Ecto neural progenitor cell (in vitro differentiated cells): ENCODE measurements at places on chromosomes 13 and 19.

GRCh38 chr13:41603917-41604316 is 146.6 kb downstream of the RGCC start:
- DNase-seq: no peak

DNA sequence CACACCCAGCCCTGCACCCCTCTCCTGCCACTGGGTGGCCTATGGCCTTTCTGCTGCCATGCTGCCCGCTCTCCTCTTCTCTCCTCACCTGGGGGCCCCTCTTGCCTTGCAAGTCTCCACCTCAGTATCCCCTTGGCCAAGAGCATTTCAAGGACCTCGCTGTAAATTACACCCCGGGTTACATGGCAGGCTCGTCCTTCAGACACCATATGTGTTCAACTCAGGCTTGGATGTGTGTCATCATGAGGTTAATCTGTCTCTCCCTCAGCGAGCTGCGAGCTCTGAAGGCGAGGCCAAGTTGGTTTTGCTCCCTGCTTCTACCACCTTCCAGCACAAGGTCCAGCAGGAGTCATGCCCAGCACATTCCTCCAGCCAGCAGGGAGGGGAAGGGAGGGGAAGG is 74.8 kb upstream of the TM9SF2 start:
- DNase-seq: no peak

DNA sequence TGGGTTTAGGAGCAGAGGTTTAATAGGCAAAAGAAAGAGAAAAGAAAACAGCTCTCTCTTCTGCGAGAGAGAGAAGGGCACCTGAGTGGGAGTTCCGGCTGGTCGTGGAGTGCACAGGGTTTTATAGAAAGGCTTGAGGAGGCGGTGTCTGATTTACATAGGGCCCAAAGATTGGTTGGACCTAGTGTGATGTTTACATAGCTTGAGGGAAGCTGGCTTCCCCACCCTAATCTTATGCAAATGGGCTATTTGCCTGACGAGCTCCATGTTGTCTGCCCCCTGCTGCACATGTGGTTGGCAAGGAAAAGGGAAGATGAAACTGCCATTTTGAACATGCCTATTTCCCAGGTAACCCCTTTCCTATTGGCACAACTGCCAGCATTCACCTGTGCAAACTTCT is 21.5 kb upstream of the MEDAG start:
- DNase-seq: no peak

- peak; percentile 36 for DNase-seq
These were observed 78.0 kb downstream of the ATP11A start for GRCh38 chr13:112767506-112768471.

- no peak for DNase-seq
These were observed 1.3 kb downstream of the ZNF749 start for GRCh38 chr19:57436417-57436816.

GRCh38 chr13:47639738-47640447 is 361.2 kb downstream of the SUCLA2 start:
- no peak for DNase-seq

GRCh38 chr13:25478186-25478585 is 106.4 kb downstream of the ATP8A2 start:
- DNase-seq: no peak

DNA sequence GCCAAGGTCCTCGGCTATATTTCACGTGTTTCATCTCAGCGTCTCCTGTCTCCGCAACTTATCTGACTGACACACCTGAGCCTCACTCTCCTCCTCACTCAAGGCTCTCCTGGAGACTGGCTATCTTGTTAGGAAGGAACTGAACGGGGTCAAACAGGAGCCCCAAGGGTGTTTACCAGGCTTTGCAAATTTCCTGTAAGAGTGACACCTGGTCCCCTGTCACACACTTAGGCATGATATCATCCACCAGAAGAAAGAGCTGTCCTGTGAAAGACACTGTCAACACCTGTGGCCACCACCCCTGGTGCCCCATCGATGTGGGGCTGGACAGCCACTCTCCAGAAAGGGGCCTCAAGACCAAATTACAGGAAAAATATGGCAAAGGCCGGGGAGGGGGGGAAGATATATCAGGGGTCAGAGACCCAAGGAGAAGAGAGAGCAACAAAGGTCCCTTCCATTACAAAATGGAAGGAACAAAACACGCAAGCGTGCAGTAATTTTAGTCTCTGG is 2.9 kb downstream of the CD70 start:
- DNase-seq: no peak

- no peak for DNase-seq
These were observed 1.5 kb downstream of the GRK1 start for GRCh38 chr13:113668491-113668971.

DNA sequence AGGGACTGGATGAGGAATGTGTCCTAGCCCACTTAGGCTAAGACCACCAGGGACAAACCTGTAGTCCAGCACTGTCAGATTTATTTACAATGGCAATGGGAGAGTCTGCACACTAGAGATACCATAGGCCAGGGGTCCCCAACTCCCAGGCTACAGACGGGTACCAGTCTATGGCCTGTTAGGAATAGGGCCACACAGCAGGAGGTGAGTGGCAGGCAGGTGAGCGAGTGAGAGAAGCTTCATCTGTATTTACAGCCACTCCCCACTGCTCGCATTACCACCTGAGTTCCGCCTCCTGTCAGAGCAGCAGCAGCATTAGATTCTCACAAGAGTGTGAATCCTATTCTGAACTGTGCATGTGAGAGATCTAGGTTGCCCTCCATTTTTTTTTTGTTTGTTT is 2.4 kb downstream of the THAP8 start:
- no peak for DNase-seq

DNA sequence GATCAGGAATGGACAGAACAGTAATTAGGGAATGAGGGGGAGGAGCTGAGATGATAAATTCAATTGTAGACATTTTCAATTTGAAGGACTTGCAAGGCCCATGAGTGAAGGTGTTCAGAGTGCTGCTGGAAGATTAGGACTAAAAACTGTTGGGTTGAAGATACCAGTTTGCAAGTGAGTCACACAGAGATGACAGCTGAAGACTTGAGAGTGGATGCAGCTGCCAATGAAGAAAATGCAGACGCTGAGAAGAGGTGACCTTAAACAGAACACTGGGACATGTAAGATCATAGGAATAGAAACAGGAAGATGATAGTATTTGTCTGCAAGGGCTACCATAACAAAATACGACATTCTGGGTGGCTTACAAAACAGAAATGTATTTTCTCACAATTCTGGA is 1716.5 kb upstream of the SLC10A2 start:
- no peak for DNase-seq

DNA sequence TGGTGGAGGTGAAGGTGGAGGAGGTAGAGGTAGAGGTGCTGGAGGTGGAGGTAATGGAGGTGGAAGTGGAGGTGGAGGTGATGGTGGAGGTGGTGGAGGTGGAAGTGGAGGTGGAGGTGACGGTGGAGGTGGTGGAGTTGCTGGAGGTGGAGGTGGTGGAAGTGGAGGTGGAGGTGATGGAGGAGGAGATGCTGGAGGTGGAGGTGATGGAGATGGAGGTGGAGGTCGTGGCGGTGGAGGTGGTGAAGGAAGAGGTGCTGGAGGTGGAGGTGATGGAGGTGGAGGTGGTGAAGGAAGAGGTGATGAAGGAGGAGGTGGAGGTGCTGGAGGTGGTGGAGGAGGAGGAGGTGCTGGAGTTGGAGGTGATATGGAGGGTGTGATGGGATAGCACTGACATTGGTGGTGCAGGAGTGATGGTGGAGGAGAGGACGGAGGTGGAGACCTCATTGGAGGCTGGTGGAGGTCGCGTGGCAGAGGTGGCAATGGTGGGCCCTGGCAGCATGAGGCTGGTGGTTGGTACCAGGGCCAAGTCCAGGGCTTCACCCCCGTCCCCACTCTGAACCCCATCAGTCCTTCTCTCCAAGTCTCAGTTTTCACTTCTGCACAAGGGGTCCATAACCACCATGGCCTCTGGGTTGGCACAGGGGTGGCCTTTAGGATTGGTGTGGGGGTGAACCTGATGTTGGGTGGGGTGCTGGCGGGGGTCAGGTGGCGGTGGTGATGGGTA is 15.8 kb downstream of the ONECUT3 start:
- no peak for DNase-seq

- DNase-seq: no peak
These were observed 26.2 kb downstream of the CELF5 start for GRCh38 chr19:3250675-3251074.

DNA sequence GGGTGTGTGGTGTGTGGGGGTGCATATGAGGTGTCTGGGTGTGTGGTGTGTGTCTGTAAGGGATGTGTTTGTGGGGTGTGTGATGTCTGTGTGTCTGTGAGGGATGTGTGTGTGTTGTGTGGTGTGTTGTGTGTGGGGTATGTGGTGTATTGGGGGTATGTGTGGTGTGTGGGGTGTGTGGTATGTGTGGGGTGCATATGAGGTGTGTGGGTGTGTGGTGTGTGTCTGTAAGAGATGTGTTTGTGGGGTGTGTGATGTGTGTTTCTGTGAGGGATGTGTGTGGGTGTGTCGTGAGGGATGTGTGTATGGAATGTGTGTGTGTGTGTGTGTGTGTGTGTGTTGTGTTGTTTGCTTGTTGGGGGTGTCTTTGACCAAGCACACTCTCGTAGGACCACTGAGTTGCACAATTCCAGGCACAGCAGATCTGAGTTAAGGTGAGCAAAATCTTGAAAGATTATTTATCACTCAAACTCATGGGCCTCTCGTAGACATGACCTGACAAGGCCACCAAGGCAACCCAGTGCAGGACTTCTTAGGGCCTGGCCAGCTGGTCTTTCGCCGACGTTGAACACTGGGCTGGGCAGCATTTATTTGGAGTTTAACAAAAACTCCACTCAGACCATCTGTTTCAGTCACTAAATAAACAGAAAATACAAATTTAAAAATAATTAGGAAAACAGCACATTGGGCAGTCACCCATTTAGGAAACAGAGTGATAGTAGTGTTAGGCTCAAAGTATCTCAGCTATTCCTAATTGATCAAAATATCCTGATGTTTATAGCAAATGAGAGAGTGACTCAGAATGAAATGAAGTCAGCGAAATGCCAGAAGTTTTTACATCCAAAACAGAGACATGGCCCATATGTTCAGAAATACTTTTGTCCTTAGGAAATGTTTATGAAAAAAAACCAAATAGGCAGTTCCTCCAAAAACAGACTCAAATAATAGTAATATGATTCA is 301.1 kb downstream of the FGF9 start:
- DNase-seq: no peak

GRCh38 chr19:44865196-44865767 is 19.2 kb downstream of the NECTIN2 start:
- no peak for DNase-seq

DNA sequence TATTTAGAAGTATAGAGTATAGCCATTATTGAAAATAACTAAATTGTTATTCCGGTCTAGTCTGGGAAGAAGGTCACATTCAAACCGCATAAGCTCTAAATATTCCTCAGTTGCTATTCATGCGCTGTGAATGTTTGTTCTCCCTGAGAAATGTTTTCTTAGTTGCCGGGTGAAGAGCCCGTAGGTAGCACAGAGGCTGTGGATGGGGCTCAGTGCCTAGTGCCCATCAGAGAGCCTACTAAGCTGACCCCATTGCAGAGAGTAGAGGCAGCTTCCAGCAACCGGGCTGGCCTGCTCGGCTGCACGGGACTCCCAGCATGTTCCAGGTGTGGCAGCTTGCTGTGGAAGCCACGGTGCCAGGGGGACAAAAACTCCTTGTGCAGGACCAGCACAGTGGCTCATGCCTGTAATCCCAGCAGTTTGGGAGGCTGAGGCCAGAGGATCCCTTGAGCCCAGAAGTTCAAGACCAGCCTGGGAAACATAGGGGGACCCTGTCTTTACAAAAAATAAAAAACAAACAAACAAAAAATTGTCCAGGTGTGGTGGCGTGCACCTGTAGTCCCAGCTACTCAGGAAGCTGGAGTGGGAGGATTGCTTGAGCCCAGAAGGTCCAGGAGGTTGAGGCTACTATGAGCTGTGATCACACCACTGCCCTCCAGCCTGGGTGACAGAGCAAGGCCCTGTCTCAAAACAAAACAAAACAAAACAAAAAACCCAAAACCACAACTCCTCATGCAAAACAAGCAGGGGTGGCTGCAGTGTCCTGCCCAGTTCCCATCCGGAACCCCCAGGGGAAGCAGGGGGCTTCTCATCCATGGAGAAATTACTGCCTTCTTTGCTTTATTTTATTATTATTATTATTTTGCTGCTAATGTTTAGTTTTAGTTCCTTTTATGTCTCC is 82.5 kb downstream of the KCTD15 start:
- no peak for DNase-seq

GRCh38 chr13:40681341-40682146 is 15.1 kb upstream of the FOXO1 start:
- no peak for DNase-seq

DNA sequence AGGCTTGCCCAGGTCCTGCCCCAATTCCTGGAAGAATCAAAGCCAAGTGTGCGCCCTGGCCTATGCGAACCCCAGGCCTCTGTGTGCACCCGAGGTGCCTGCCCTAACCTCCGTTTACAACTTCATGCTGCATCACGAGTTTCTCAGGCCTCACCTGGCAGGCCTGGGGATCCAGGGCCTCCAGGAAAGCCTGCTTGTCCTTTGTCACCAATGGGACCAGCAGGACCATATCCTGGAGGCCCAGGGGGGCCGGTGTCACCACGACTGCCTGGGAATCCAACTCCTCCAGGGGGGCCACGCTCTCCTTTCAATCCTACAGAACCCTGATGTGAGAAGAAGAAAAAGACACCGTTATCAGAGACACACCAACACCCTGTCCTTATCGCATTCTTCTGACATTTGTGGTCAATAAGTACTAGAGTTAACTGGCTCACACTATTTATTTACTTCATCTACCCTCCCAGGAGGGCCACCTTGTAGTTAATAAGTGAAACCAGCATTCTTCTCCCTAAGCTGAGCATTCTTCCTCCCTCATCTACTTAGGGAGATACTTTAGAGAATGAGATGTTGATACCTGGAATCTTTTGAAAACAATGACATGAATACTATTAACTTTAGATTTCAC is 120.6 kb downstream of the COL4A1 start:
- no peak for DNase-seq

GRCh38 chr13:40215747-40216146 is 450.7 kb downstream of the FOXO1 start:
- no peak for DNase-seq

GRCh38 chr19:31659897-31660210 is 310.6 kb upstream of the TSHZ3 start:
- no peak for DNase-seq

DNA sequence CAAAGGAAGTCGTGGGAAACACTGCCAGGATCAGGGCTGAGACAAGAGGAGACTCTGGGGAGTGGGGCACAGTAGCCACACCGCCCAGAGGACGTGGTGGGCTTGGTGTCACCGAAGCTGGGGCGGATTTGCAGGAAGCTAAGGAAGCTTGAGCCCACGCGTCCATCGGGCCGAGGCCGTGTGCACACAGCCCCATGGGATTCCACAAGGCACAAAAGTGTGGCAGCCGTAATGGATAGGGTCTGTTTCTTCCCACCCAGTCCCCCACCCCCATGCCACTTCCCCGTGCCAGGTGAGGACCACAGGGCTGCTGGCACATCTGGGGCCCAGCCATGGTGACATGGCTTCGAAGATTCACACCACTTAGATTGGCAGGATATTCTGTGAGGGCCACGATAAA is 153.2 kb upstream of the SPACA7 start:
- no peak for DNase-seq

GRCh38 chr19:3548606-3549005 is 8.8 kb downstream of the MFSD12 start:
- DNase-seq: no peak

GRCh38 chr19:38617283-38617763 is 430 bp downstream of the MAP4K1 start:
- no peak for DNase-seq
